Neural progenitor cell (in vitro differentiated cells): ENCODE measurements at places on chromosomes 7 and 10.
A peak's percentile ranks its signal among the peaks of the same experiment; 100 is the strongest.

GRCh38 chr10:51999096-51999495 lies 299.7 kb upstream of the CSTF2T start:
- DNase-seq: no peak

- no peak for DNase-seq
Observed at GRCh38 chr10:71703577-71703976, 16.0 kb downstream of the C10orf105 start.

DNA sequence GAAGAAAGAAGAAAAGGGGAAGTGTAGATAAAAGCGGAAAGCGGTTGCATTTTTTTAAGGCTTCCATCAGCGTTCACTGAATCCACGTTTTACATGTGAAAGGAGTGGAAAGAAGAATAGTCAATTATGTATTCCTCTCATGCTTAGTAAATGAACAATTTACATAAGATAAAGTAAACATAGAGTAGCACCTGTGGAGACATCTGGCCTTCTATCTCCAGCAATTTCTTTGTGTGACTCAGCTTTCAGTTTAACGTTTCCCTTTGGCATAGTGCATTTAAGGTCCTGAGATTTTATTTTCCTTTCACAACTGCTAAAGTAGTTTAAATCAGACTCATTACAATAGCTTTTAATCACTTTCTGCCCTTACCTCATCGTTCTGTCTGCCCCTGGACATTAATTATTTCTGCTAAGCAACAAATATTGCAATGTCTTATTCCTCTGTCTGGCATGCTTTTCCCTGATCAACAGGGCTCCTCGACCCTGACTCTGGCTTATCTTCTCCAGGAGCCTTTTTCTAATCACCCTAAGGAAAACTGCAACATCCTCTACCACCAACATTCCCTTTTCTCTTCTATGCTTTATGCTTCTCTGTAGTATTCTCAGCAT lies 383.5 kb upstream of the VWC2 start:
- DNase-seq: no peak

- DNase-seq: no peak
Observed at GRCh38 chr7:48049850-48050249, 14.5 kb downstream of the C7orf57 start.

DNA sequence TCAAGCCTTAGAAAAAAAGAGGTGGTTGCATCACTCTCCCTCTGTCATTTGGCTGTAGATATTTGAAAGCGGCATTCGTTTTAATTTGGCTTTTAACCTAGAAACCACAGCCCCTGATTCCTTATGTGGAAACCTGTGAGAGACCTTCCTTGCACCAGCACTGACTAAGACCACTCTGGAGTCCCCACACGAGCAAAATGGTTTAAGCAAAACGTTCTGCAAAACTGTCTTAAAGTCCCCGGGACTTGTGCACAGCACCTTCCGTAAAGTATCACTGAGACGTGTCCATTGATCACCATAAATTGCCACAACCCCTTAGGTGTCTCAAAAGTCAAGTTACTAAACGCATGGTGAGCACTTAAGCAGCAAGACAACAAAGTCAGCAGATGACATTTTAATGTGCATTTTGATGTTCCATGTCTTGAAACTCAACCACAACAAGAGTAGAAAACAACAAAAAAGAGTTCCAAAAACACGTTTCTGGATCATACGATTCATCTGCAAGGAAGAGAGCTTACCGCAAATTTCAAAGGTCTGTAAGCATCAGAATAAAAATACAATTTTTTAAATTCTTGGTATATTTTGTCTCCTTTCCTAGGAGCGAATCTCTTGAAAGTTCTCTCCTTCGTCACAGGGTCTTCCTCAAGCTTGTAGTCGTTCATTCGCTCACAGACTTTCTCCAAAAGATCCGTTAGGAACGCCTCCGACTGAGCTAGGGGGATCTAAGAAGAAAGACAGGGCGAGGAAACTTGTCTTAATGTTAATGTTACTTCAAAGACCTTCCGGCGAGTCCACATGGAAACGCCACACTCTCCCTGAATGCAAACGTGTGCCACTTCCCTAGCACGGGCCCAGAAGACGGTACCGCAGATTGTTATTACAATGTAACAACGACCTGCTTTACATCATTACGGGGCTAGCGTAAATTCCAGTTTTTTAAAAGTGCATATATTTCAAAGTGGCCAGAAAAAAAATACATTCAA lies 37.7 kb downstream of the CNPY1 start:
- DNase-seq: peak; percentile 49

- DNase-seq: no peak
Observed at GRCh38 chr7:52838981-52839411, 196.4 kb upstream of the POM121L12 start.

GRCh38 chr10:127398971-127399365 lies 150.1 kb upstream of the NPS start:
- no peak for DNase-seq

DNA sequence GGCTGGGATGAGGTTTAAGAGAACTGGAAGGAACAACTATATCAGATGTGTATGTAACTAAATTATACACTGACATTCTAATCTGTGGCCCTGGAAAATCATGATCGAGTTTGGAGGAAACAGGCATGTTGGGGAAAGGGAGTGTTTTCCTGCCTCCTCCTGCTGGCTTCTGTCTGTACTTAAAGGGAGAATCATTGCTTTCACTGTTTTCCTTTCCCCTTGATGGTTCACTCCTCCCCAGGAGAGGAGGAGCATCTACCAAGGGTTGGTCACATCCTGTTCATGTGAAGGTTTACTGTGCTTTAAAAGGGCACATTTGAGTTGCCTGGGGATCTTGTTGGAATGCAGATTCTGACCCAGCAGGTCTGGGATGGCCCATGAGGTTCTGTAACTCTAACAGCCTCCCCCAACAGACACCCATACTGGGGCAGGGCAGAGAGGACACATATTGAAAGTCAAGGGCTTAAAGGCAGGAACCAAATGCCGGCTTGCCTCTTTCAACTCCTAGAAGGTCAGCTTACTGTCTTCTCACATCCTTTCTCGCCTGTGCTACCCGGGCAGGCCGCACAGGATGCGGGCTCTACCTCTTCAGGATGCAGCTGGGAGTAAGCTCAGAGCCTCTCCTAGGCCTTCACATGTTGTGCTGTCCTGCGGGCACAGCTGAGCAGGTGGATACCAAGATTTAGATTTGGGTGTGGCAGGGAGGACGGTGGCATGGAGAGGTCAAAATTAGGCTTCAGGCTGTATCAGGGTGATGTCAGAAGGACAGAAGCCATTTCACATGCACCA lies 694.8 kb downstream of the KCNMA1 start:
- DNase-seq: no peak

- no peak for DNase-seq
Observed at GRCh38 chr7:71541707-71542353, 409.9 kb downstream of the GALNT17 start.

- DNase-seq: no peak
Observed at GRCh38 chr10:70726909-70727495, 54.7 kb downstream of the ADAMTS14 start.

DNA sequence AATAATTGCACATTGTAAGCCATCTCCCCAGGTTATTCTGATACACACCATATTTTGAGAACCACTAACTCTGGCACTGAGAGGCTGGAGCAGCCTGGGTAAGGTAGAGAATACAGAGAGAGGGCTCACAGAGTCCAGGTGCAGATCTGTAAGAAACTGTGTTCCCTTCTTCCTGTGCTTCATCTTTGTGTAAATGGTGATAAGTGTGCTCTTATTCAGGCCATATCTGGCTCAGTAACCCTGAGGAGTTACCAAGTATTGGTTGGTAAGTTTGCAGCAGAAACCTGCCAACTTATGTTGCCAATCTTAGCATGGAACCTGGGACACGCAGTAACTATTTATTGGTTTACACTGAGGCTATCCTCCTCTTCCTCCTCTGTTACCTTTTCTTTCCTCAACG lies 16.2 kb upstream of the ICA1 start:
- no peak for DNase-seq

DNA sequence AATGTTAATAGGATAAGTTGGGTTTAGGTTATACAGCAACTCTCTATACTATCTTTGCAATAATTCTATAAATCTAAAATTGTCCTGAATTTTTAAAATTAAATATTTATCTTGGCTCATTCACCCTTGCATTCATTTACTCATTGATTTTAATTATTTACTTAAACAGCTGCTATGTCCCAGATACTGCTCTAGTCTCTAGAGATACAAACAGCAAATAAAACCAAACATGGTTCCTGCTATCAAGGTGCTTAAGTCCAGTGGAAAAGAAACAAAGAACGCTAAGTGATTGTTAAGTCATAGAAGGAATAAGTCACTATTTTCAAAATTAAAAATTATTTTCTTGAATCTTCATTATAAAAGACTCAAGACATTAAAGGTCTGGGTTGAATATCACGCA lies 29.9 kb upstream of the MAT1A start:
- no peak for DNase-seq

DNA sequence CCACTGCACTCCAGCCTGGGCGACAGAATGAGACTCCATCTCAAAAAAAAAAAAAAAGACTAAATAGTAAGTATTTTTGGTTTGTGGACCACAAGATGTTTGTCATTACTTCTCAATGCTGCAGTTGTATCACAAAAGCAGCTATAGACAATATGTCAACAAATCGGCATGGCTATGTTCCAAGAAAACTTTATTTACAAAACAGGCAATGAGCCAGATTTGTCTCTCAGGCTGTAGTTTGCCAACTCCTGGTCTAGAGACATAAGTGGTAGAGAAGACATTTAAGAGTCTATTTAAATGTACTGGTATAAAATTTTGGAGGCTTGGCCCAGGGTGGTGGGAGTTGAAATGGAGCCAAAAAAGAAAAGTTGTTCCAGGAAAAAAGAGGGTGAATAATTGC lies 185.8 kb downstream of the SORCS1 start:
- no peak for DNase-seq

GRCh38 chr7:92633211-92633906 lies 43.2 kb upstream of the FAM133B start:
- no peak for DNase-seq

DNA sequence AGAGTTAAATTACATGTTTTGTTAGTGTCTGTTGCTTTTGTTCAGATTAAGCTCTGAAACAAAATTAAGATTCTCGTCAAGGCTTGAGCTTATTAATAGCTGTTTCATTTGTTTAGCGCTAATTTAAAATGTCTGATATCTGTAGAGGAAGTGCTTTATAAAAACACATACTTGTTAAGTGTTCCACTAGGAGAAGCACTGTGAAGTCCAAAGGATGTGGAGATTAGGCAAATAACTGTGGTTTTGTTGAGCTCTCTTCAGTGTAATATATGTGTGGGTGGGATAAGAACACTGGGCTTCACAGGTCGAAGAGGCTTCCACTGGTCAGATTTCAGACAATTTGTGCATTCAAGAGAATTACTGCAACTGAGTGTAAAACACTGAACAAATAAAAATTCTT lies 242.0 kb downstream of the AUTS2 start:
- DNase-seq: no peak

- no peak for DNase-seq
Observed at GRCh38 chr7:95501261-95501832, 15.6 kb downstream of the ASB4 start.

DNA sequence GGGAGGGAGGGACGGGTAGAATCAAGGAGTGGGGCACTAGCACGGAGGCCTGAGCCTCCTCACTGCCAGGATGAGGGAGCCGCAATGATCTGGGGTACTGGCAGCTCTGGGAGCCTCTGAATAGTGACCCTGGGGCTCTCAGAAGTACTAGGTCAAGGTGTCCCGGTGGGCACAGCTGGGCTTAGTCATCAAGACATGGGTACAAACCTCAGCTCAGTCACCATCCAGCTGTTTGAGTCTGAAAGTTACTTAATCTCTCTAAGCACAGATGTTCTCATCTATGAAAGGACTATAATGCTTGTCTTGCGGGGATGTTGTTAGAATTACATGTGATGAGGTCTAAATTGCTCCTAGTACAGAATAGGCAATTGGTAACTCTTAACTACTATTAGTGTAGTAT lies 276.8 kb downstream of the KCNMA1 start:
- DNase-seq: no peak

DNA sequence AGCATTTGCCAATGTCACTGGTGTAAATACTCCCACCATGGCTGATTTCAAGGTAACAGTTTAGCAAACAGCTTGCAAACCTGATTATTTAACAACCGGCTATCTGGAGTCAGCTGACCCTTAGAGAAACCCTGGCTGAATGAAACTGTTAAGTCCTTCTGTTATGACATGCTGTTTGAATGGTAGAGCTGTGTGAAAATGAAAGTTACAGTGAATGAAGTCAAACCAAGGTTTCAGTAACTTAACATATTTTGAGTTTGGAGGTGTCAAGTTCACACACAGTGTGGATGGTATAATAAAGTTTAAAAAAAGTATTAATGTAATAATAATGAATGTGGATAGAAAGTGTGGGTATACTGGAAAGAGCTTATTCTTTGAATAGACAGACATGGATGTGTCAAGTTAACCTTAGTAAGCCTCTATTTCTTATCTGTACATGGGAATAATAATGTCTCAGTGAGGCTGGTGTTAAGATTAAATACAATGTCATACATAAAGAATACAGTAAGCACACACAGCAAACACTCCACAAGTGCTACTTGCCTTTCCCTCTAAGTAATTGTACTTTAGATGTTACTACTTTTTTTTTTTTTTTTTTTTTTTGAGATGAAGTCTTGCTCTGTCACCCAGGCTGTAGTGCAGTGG lies 150.4 kb downstream of the TAX1BP1 start:
- no peak for DNase-seq

GRCh38 chr10:1230138-1230537 lies 174.0 kb downstream of the WDR37 start:
- peak; percentile 36 for DNase-seq

DNA sequence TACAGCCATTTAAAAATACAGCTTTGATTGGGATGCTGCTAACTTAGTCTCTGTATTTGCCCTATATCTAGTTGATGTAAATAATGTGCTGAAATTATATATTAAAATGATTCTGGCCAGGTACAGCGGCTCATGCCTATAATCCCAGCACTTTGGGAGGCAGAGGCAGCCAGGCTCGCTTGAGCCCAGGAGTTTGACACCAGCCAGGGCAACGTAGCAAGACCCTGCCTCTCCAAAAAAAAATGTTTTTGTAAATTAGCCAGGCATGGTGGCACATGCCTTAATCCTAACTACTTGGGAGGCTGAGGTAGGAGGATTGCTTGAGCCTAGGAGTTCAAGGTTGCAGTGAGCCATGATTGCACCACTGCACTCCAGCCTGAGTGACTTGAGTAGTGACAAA lies 143.8 kb upstream of the CELF2 start:
- no peak for DNase-seq

GRCh38 chr7:131543298-131543697 lies 13.1 kb downstream of the PODXL start:
- no peak for DNase-seq

DNA sequence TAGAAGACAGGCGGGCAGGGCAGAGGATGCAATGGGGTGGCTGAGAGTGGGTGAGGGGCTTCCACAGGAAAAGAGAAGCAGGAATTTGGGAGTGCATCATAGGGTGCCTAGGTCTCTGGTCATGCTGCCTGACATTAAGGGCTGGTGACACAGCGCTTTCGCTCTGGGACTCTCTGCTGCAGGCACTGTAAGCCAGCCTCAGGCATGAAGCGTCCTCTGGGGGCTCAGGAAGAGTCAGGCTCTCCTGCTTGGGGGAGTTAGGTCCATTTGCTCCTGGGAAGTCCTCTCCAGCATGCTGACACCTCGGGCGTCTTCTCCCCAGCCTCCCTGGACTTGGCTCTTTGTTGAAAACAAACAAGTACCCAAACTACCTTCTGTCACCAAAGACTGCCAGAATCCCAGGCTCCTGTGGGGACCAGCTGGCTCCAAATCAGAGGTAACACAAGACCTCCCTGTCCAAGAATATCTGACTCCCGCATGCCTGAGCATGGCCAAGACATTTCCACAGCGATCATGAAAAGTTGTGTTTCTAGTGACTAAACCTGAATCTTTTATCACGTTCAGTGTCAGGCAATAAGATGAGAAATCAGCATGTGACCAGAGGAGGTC lies 55.4 kb downstream of the GPR26 start:
- no peak for DNase-seq

GRCh38 chr10:60803433-60803832 lies 25.2 kb downstream of the CDK1 start:
- no peak for DNase-seq
